ENCODE measurements at places on chromosomes 12 and 14.

DNA sequence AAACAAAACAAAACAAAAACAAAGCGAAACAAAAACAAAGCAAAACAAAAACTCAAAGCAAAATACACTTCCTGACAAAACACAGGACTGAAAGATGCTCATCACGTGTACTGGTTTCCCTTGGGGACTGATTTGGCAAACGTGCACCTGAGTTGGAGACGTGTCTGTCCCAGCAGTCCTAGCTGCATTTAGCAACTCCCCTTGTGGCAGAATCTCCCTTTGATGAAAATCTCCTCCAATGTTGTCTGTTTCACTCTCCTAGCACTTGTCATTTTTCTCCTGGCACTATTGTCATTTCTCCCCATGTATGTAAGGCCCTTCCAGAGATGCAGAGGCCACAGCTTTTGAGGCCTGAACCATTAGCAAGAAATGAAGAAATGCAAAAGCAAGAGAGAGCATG is 6.8 kb upstream of the SLC24A4 start:
- DNase-seq = no peak

- DNase-seq = no peak
These were observed 57.8 kb downstream of the KDM5A start for GRCh38 chr12:331287-331686.

DNA sequence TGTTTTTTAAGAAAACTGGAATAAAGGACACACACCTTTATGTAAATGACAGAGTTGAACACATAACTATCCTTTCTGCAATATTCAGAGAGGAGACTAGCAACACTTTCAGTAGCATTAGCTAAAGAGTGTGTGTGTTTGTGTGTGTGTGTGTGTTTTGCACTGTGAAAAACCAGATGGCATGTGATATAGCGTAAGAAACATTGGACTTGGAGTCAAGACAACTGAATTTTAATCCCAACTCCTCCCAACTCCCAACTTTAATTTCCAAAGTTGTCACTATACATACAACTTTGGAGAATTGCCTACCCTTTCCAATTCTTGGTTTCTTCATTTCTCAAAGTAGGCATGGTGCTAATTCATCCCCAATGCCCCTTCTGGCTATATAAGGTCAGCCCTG is 347.8 kb downstream of the KCNH5 start:
- no peak for DNase-seq

DNA sequence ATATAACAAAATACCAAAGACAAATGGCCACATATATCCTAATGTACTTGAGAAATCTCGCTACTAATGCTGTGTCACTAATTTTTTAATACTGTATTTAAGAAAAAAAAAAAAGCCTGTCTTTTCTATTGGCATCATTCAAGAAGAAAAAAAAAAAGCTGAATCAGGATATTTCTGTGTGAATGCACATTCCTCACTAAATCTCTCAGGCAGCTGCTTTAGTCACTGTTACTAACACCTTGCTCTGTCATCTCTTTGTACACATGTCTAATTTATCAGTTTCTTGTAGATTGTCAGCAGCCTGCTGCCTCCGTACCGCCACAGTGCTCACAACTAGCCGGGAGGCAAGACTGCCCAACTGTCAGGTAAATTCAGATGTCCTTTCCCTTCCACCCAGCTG is 32.0 kb upstream of the FGD4 start:
- no peak for DNase-seq

DNA sequence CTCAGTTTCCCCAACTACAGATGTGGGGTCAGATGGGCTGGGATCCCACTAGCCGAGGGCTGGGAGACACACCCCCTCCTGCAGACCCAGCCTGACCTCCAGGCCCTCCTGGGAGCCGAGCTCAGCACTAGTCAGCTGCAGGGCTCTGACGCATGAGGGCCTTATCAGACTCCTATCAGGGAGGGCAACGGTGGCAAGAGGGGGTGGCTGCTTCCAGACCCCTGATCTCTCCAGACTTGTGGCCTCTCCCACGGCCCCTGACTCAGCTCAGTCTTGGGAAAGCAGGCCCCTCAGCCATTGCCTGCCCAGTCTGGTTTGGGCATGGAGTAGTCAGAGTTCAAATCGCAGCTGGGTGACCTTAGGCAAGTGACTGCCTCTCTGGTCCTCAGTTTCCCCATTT is 2.5 kb downstream of the RASAL1 start:
- no peak for DNase-seq

DNA sequence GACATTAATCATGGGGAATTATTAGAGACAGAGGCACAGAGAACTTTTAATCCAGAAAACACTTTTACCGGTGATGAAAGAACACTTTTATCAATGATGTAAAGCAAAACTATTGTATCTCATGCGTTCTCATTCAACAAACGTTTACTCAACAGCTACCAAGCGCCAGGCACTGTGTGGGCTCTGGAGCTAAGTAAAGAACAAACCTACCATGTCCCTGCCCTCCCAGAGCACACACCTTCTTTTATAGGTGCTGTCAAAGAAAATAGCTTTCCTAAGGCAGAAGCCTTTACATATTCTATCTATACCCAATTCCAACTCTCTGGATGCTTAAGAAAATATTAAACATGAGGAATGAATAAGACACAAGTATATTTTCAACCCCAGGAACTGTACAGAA is 91.1 kb downstream of the FOXN3 start:
- no peak for DNase-seq

DNA sequence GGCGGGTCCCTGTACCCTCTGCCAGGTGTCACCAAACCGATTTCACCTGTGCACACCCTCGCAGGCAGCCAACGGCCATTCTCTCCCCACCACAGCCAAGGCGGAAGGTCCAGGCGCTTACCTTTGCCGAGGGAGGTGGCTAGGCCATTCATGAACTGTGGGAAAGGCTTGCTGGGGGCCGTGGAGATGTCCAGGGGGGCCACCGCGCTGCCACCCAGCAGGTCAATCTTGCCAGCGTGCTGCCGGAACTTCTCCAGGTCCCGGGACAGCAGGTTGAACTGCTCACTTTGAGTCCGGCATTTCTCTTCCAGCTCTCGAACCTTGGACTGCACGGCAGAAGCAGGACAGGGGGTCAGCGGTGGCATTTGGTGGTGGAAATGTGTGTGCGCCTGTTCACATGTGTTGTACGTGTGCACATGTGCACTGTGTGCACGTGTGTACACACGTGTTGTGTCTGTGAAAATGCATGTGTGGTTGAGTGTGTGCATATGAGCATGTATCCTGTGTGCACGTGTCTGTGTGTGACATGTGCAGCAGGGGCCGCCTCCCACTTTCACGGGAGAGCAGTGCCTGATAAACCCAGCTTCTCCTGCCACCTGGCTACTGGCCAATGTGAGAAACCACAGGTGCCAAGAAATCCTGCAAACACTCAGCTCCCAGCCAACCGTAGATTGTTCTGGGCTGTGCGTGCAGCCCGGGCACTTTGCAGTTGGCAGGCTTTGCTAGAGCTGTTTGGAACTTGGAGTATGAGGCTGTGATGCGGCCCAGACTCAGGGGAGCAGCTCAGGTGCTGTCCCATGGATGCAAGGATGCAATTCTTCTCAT is 118.9 kb downstream of the PIWIL1 start:
- peak; percentile 85 for DNase-seq

GRCh38 chr12:3557116-3557697 is 66.2 kb downstream of the PRMT8 start:
- DNase-seq = no peak

DNA sequence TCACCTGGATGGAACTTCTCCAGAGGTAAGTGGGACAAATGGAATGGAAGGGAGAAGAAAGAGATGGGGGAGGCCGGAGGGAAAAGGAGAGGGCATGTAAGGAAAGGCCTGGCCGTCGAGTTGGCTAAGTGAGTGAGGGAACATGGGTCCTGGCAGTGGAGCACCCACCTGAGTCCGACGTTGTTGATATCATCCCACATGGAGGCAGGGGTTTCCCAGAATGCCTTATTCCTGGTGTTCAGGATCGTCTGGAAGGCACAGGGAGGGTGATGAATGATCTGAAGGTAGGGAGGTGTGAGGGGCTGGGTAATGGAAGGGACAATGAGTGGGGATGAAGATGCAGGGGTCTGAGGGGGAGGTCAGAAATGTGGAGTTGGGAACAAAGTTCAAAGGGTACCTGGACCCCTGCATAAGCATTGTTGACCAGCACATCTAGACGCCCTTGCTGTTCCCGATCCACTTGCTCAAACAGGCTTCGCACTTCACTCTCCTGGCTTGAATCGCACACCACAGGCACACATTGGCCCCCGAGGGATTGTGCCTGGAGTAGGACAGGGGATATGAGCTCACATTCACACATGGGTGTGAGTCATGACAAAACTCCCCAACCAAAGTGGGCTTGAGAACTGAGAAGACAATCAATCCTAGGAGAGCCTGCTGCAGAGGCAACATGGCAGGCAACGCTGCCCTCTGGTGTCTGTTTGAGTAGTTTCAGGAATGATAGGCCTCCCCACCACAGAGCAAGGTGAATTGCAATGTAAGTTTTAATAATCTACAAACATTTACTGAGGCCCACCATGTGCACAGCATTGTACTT is 3.0 kb downstream of the DHRS1 start:
- peak; percentile 57 for DNase-seq

GRCh38 chr12:84842406-84843013 is 70.1 kb downstream of the SLC6A15 start:
- DNase-seq = peak; percentile 79
